AG04450 (cell line): ENCODE measurements at places on chromosomes 7 and 10. TPM values are rescaled to one million over a fixed set of nuclear protein-coding genes. Genes with fewer than 3 reads are reported as not detected.

Gene CAPZA2
- polyA plus RNA-seq: 128 and 188 TPM in 2 replicates

Gene SPDYE9
- 0.06 and 0.07 TPM in 2 replicates for polyA plus RNA-seq

Gene BTBD16
- not detected in 2 replicates for polyA plus RNA-seq

Gene ZNF467
- polyA plus RNA-seq: 0.14 and 0.32 TPM in 2 replicates

Gene NPFFR1
- 0.01 TPM in 1 of 2 replicates, not detected in the other for polyA plus RNA-seq

Gene DRGX
- not detected in 2 replicates for polyA plus RNA-seq

Gene DPP6
- polyA plus RNA-seq: not detected in 2 replicates

Gene SH3PXD2A
- polyA plus RNA-seq: 22.9 and 27.8 TPM in 2 replicates
